ENCODE measurements at places on chromosomes 11 and 22. TPM values are rescaled to one million over a fixed set of nuclear protein-coding genes. Genes with fewer than 3 reads are reported as not detected.

The DMC1 gene
- 0.52 TPM for total RNA-seq

GRCh38 chr11:35089666-35090065, 49.3 kb upstream of the CD44 start:
- DNase-seq, result no peak

The POU2AF1 gene
- 0.52 TPM for total RNA-seq

The RAG1 gene
- 0.22 TPM for total RNA-seq

GRCh38 chr11:131756479-131757110, 386.2 kb downstream of the NTM start:
- DNase-seq, result no peak

DNA sequence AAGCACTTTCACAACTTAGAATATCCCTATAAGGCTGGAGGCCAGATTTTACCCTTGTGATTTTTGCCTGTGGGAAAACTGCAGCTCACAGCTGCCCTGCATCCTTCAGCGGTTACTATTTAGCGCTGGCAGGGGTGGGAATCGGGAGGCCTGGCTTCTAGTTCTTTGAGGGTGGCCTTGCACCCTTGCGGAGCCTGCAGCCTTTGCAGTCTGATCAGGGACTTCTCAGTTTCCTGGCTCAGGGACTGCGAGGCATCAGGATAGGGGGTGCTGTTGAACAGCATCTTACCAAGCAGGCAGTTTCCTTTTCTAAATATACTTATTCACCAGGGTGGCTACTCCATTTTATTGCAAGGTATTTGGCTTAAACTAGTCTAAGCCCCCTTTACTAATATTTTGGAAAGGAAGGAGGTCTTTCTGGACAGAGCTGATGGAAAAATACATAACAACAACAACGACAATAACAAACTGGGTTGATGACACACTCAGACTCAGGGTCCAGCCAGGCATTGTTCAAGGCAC, 2.9 kb upstream of the APOA1 start:
- no peak for DNase-seq

DNA sequence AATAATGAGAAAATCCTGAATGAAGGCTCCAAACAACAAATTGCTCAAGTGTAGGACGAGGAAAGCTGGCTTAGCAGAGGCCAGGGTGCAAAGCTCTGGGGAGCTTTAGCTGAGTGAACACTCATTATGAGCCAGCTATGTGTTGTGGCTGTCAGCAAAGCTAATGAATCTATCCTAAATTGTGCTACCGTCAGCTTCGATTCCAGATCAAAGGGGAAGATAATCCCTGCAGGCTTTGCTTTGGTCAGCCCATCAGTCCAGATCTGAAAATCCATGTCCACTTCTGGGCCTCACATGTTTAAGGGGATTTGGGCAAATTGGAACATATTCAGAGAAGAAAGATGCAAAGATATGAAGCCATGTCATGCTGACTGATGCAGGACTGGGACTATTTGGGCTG, 180.9 kb upstream of the ZBED5 start:
- no peak for DNase-seq

DNA sequence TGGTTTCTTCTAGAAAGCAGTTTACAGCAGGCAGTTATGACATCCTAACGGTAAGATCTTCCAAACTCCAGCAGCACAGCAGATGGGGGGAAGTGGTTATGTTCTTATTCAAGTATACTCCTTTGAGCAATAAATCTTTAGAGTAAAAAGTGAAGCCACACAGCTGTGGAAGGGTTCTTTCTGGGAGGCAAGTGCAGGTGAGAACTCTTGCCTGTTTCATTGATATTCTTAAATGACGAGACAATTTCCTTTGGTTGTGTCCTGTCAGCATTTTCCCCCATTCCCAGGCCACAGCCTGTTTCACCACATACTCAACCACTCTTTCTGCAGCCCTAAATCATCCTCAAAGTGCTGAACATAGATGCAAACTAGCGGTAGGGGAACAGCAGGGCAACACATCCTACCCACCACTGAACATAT, 207.3 kb upstream of the MTNR1B start:
- no peak for DNase-seq
